ENCODE measurements at places on chromosomes 11 and 22. TPM values are rescaled to one million over a fixed set of nuclear protein-coding genes. Genes with fewer than 3 reads are reported as not detected.
A peak's percentile ranks its signal among the peaks of the same experiment; 100 is the strongest.

DNA sequence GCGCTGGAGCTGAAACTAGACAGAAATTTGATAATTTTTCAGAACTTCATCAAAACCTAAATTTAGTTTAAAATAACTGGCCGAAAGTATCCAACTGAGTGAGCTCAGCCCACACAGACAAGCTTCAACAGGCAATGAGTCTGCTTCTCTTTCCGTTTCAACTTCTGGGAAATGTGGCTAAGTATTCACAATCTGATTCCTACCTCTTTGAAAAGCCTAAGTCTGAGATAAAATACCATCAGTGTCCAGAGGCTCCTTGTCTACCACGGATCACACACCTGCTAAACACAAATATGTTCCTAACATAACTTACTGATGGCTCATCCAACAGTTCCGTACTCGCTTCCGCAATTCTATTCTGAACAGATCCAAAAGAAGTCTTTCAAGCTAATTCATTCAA lies 8.5 kb downstream of the SIK3 start:
- no peak for DNase-seq

GRCh38 chr11:81888391-81888790 lies 845.3 kb downstream of the FAM181B start:
- DNase-seq: no peak

GRCh38 chr11:78834886-78835285 lies 260.2 kb upstream of the NARS2 start:
- DNase-seq: no peak

DNA sequence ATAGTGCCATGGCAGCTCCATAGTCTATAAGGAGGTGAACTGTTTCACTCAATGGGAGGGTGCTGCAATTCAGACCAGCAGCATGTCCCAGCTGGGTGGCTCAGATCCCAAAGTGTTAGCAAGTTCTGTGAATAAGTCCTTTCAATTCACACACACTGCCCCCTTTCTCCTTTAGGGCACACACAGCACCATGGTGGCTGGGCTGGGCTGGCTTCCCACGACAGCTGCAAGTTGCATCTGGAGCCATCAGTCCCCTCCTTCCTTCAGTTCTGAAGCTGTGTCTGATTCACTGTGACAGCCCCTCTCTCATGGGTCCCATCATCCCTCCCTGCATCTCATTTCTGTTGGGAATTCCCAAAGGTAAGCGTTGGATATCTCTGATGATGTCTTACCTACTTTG lies 324.1 kb upstream of the NCAM1 start:
- DNase-seq: peak; percentile 12

- no peak for DNase-seq
These were observed 92.3 kb downstream of the SCN3B start for GRCh38 chr11:123562158-123562557.

GRCh38 chr11:128412847-128413791 lies 174.2 kb downstream of the ETS1 start:
- DNase-seq: no peak

DNA sequence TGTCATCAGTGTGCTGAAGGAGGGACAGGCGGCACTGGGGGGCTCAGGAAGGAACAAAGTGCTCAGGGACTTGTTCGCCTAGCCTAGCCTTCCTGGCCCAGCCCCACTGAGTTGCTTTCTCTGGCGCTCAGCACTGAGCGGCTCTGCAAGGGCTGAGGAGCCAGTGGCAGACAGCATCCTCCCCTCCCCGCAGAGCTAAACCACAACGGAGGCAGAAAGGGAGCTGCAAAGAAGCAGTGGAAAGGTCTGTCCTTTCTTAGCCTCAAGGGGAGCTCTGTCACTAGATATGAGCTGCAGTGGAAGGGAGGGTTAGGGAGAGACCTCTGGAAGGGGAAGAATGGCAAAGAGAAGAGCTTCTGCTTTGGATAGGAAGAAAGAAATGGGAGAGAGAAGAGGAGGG lies 89.7 kb upstream of the PHOX2A start:
- no peak for DNase-seq

DNA sequence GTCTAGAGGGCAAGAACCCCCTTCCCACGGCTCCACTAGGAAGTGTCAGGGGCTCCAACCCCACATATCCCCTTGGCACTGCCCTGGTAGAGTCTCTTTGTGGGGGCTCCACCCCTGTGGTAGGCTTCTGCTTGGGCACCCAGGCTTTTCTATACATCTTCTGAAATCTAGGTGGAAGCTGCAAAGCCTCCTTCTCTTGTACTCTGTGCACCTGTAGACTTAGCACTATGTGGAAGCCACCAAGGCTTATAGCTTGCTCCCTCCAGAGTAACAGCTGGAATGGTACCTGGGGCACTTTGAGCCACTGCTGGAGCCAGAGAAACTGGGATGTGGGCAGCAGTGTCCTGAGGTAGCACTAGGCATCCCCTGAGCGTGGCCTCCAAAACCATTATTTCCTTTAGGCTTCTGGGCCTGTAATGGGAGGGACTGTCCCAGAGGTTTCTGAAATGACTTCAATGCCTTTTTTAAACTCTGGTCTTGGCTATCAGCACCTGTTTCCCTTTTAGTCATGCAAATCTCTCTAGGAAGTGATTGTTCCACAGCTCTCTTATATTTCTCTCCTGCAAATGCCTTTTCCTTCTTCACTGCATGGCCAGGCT lies 68.4 kb downstream of the TRAF6 start:
- DNase-seq: no peak

DNA sequence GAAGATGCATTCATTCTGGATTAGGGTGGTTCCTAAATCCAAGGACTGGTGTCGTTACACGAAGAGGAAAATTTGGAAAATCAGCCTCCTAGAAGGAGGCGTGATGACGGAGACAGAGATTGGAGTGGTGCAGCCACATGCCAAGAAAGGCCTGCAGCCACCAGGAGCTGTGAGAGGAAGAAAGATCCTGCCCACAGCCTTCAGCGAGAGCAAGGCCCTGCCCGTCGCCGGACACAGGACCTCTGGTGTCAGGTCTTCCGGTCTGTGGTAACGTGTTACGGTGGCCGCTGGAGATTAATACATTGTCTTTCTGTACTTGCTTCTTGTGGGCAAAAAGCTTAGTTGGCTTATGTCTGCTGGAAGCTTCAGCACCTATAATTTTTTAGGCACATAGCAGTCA lies 1045.8 kb downstream of the BRD1 start:
- no peak for DNase-seq

GRCh38 chr11:32331098-32331497 lies 104.2 kb downstream of the WT1 start:
- DNase-seq: no peak

DNA sequence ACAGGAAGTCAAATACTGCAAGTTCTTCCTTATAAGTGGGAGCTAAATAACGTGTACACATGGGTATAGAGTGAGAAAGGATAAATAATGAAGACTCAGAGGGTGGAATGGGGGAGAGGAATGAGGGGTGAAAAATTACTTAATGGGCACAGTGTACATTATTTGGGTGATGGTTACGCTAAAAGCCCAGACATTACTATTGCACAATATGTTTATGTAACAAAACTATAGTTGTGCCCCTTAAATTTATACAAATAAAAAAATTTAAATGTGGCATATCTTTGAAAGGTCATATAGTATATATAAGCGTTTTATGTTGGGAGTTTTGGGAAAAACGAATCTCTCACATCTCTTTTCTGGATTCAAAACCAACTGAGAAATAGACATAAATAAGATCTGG lies 96.1 kb downstream of the KIF18A start:
- DNase-seq: no peak

- no peak for DNase-seq
These were observed 20.8 kb downstream of the C11orf96 start for GRCh38 chr11:43963279-43963620.

DNA sequence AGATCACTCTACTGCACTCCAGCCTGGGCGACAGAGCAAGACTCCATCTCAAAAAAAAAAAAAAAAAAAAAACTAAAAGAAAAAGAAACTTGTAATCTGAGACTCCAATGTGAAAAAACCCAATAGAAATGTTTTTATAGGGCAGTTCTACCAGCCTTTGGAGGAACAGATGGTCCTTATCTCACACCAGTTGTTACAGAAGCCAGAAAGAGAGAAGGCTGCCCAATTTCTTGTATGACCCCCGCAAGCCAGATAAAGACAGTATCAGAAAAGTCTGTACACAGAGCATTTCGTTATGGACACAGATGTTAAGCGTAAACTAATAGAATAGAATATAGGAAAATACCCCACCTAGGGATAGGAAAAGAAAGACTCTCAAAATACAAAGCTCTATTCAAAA lies 11.3 kb upstream of the TSGA10IP start:
- peak; percentile 72 for DNase-seq

DNA sequence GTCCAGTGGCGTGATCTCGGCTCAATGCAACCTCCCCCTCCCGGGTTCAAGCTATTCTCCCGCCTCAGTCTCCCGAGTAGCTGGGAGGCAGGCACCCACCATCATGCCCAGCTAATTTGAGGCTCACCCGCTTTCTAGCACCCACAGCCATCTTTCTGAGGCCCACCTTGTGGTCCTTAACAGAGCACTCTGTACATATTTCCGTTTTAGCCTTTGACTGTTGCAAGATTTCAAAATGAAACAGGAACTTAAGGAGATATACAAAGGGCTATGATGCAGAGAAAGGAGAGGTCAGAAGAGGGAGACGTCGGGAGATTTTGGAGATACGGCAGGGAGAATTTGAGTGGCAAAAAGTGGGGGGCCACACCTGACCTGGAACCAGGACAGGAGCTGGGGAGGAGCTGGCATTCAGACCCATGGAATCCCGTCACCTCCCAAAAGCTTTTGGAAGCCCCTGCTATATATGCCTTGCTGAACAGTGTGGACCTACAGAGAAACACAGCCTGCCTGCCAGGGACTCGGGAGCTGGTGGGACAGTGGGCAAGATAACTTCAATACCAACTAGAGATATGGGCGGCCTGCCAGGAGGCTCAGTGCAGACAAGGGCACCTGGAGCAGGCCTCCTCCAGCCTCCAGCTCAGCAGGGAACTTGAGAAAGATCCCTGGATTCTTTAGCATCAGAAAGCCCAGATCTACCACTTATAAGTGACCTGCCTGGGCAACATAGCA lies 8.0 kb upstream of the CLCF1 start:
- no peak for DNase-seq

DNA sequence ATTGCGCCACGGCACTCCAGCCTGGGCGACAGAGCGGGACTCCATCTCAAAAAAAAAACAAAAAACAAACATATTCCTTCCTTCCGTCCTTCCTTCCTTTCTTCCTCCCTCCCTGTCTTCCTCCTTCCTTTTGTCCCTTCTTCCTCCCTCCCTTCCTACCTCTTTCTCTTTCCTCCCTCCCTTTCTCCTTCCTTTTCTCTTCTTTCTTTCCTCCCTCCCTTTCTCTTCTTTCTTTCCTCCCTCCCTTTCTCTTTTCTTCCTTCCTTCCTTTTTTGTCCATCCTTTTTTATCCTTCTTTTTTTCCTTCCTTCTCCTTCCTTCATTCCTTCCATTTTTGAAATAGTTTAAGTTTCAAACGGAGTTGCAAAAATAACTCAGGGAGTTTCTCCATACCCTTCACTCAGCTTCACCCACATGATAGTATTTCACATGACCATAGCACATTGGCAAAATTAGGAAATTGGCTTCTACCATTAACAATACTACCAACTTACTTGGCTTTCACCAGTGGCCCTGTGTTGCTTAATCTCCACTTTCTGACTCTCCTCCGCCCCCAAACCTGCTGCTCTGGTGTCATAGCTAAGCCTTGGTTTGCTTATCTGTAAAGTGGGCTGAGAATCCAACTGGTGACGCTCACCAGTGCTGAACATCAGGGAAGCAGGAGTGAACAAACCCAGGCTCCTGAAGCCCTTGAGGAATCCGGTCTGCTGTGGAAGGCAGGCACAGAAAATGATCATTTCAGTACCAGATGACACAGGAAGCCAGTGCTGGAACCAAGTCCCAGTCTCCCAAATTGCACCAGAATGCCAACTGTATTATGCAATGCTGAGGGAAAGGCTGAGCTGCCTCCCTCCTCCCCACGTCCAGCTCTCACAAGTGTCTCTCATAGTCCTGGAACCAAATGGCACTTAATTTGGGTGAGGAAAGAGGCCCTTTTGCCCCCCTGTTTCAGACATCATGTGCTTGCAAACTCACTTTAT lies 17.2 kb upstream of the CRYBB3 start:
- no peak for DNase-seq

DNA sequence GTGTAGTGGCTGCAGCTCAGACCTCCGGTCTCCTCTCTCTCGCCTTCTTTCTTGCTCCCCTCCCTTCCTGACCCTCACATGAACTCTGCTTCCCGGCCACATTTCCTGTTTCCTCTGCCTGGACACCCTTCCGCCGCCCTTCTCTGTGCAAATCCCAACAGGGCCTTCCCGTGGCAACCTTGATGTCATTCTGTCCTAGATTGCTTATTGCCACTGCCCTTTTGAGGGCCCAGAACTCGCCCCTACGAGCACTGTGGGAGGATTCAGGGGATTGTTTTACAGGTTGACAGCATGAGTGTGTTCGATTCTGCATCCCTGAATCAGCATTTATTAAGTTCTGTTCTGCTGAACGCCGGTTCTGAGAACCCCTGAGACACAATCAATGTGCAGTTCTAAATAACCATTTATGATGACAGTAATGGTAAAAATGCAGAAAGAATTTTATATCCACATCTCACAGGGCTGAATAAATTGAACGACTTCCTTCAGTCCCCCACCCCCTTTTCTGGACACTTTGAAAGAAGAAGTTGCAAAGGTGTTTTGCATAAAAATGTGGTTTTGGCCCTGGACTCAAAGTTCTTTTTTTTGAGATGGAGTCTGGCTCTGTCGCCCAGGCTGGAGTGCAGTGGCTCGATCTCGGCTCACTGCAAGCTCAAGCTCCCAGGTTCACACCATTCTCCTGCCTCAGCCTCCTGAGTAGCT lies 6.4 kb downstream of the BATF2 start:
- DNase-seq: no peak

DNA sequence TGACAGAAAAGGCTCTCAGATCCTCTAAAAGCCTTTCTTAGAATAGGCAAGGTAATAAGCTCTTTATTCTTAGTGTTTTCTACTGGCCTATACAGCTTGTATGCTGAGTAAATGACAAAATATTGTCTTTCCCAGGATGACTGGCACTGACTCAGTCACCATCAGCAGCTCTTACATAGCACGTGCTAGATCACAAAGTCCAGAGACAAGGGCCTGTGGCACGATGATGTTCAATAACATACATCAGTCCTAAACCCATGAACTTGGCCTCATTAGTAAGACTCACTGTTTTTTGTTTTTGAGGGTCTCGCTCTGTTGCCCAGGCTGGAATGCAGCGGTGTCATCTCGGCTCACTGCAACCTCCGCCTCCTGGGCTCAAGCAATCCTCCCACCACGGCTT lies 42.7 kb downstream of the CELF1 start:
- DNase-seq: no peak

- DNase-seq: no peak
These were observed 59.9 kb downstream of the DGCR2 start for GRCh38 chr22:19062139-19062942.

Gene PICK1
- 23.3 TPM for total RNA-seq

Gene RIMBP3C
- 0.49 TPM for total RNA-seq

Gene BTBD18
- total RNA-seq: not detected

Gene DTX4
- 0.55 TPM for total RNA-seq

Gene ZC3H12C
- 0.03 TPM for total RNA-seq

Gene GRAP2
- 0.49 TPM for total RNA-seq

Gene MIOX
- 1.9 TPM for total RNA-seq

Gene PATE4
- not detected for total RNA-seq

Gene ETS1
- total RNA-seq: 61.7 TPM

Gene C22orf42
- not detected for total RNA-seq

Gene SMC1B
- total RNA-seq: not detected
